ENCODE measurements at places on chromosomes 5 and 9.

DNA sequence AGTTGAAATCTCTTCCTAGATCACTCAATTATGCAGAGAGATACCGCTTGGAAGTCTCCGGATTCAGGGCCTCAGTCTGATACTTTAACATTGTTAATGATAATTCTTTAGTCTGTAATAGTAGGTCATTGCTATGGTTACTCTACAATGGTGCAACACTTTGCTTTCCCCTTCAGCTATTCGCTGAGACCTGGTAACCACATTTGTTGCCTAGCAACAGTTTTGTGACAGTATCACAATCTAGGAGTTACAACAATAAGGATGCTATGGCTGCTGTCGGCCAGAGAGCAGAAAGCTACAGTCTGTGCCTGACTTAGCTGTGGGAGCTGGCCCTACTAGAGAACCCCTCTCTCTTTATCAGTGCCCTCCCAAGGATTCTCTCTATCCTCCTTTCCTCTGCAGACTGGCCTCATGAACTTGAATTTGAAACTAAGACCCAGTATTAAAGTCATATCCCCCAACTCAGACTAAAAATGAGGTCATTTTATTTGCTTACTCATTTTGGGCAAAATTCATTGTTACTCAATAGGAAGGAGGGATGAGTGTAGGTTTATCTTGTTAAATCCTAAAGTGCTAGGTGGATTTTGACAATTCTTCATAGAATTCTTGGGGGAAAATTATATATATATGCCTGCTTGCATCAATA, 39.3 kb downstream of the NR2F1 start:
- DNase-seq: no peak

DNA sequence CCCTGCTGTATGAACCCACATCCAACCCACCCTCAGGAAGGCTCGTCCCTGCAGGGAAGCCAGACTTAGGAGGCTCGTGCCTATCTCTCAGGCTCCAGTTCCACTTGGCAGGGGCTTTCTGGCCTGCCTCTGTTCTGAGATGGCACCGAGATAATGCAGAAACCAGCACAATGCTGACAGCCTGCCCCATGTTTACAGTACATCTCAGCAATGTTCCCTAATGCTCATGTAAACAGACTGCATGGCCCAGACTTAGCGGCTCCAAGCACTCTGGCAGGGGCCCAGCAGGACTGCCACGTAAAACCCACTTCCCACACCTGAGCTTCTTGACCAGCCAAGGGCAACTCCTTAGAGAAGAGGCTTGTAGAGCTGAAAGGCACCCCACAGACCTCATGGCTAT, 499.5 kb upstream of the BRINP1 start:
- no peak for DNase-seq

- peak; percentile 48 for DNase-seq
Measured at GRCh38 chr5:142356716-142357468, 32.1 kb upstream of the SPRY4 start.

- no peak for DNase-seq
Measured at GRCh38 chr9:35254237-35254636, 92.4 kb downstream of the UNC13B start.

DNA sequence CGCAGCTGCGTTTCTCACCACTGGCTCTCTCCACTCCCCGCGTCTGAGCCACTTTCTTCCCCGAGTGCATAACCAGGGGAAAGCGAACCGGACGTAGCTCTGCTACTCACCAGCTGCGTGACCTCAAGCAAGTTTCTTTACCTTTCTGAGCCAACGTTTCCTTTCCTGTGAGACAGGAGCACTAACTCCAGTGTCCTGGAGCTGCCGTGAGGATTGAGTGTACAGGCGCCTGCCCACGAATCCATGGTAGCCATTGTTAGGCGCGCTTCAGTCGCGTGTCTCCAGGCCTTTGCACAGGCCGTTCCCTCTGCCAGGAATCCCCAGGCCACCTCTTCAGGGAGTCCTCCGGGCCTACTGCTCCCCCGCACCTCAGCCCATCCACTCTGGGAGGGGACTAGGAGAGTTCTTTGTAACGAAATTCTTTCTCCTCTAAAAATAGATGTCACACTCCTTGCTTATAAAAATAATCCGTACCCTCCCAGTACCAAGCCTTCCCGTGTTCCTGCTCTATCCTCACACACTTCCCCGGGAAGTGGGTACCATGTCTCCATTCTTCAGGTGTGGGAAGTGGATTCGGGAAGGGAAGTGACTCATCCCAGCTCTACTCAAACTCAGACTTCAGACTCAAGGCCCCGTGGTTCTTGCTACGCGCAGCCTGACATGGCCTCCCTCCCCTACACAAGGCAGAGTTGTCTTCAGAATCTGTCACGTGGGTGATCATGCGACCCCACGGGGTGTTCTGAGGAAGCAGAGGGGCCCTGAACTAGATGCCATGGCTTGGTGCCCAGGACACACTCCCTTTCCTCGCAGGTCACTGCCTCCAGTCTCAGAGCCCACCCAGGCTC, 16.1 kb upstream of the CRB2 start:
- DNase-seq: peak; percentile 15

DNA sequence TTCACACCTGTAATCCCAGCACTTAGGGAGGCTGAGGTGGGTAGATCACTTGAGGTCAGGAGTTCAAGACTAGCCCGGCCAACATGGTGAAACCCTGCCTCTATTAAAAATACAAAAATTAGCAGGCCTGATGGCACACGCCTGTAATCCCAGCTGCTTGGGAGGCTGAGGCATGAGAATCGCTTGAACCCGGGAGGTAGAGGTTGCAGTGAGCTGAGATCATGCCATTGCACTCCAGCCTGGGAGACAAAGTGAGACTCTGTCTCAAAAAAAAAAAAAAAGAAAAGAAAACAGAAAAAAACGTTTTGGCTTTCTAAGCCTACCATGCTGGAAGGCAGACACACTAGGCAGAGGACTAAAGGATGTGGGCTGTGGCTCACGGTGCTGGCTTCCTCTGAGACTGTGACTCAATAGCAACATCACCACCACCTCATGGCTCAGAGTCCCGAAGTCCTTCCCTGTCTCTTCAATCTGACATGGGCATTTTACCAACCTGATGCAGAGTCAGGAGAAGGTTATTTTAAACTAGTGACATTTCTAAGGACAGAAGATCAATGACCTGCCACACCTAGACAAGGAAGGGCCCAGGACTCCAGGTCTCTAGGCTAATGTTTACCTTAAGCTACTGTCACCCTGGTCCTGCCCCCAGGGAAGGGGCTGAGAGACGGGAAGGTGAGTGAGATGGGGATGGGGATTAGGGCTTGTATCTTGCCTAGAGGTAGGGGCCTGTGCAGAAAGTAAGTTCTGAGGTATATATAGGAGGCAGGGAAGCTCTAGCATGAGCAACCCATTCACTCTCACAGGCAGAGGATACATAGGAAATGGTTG, 3.7 kb downstream of the ECSCR start:
- no peak for DNase-seq

DNA sequence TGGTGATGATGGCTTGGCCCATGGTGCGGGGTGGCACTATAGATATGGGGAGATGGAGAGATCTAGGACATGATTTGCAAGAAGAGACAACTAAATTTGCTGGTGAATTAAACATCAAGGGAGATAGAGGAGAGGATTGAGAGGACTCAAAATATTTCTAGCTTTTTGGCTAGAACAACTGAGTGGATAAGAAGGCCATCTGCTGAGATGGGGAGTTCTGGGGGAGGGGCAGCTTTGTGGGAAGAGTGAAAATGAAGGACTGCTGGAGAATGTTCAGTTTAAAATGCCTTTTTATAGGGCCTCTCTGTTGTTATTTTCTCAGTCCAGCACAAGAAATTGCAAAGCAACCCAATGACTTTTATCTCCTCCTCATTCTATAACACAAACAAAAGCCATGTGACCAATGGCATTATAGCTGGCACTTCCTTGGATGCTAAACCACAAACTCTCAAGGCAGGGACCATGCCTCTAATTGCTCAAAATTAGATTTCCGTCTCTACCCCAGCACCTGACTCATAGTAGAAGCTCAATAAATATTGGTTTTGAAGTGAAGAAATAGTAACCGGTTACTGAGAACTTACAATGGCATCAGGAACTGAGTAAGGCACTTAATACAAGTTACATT, 29.8 kb downstream of the JAKMIP2 start:
- DNase-seq: no peak

GRCh38 chr9:131349522-131349880, 44.4 kb upstream of the PRRC2B start:
- DNase-seq: no peak

GRCh38 chr9:97831843-97832636, 21.0 kb upstream of the FOXE1 start:
- DNase-seq: no peak

- DNase-seq: no peak
Measured at GRCh38 chr9:93108291-93109041, 12.4 kb downstream of the CARD19 start.

DNA sequence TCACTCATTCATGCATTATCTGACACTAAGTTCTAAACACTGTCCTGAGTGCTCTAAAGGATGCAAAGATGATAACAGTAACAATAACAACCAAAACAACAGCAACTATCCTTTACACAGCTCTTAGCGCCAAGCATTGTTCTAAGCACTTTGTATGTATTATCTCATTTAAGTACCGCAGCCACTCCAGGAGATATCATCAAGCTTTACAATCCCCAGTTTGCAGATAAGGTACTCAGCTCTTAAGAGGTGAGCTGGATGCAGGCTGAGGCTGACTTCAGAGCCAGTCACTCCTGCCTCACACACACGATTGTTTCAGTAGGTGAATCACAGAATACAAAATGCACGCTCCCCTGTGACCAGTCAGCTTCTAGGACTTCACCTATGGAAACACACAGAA, 141.8 kb downstream of the PAX5 start:
- DNase-seq: no peak

GRCh38 chr9:3170819-3171218, 326.9 kb upstream of the PUM3 start:
- no peak for DNase-seq

DNA sequence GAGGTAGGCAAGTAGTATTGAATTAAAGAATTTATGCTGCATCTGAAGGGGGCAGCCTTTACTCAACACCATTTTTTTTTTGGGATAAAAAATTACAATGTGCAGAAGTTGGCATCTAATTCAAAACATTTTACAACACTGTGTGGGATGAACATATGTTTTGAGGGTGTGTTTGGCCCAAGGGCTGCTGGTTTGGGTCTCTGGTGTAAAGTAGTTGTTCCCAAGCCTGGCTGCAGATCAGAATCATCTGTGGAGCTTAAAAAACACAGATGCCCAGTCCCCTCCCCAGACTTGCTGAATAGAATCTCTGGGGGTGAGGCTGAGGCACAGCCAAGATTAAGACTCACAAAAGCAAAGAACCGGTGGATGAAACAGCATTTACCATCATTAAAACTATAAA, 33.0 kb upstream of the PDZD2 start:
- no peak for DNase-seq

- no peak for DNase-seq
Measured at GRCh38 chr5:125595095-125595494, 828.1 kb upstream of the GRAMD2B start.

DNA sequence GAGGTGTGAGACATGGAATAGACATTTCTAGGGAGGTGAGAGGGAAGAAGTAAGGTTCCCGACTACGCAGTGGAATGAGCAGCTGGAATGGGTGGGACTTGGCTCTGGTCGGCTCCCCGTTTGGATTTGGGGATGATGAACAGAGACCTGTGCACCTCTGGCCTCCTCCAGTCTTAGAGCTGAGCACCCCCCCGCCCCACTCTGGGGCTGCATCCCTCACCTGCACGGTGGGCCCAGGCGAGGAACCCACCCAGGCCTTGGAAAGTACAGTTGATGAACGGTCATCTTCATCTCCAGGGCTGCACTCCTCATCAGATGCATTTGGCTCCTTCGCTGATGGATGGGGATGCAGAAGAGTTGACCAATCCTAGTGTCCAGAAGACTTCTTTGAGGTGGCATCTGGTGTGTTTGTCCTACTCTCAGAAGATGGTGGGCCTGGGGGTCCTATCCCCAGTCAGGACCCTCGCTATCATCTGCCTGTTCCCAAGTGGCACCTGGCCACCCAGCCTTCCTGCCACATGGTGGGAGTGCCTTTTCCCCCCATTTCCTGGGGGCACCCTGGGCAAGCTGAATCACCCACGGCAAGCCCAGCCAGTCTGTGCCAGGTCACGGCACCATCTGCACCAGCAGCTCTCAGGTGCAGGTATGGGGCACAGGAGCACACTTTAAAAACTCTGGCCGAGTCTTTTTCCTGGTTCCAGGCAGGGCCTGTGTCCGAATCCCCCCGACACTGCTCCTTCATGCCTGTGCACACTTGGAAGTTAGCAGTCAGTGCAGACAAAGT, 70.5 kb downstream of the GTF3C4 start:
- DNase-seq: no peak

DNA sequence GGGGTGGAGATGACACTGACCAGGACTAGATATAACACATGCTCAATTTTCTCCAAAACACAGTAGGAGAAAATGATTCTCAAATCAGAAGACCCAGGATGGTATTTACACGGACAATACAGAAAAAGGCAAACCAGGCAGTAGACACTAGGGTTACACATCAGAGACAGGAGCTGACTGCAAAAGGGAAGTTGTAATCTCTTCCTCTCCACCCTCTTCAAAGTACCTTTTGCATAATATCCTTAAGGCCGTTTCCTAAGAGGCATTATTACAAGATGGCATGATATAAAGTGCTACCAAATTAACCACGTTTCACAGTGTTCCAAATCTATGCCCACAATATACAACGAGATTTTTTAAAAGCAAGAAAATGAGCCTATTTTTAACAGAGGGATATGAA, 39.2 kb downstream of the YIPF5 start:
- no peak for DNase-seq

- no peak for DNase-seq
Measured at GRCh38 chr5:135088911-135089310, 54.9 kb upstream of the PITX1 start.

- DNase-seq: no peak
Measured at GRCh38 chr5:7398596-7399280, 2.8 kb downstream of the ADCY2 start.

DNA sequence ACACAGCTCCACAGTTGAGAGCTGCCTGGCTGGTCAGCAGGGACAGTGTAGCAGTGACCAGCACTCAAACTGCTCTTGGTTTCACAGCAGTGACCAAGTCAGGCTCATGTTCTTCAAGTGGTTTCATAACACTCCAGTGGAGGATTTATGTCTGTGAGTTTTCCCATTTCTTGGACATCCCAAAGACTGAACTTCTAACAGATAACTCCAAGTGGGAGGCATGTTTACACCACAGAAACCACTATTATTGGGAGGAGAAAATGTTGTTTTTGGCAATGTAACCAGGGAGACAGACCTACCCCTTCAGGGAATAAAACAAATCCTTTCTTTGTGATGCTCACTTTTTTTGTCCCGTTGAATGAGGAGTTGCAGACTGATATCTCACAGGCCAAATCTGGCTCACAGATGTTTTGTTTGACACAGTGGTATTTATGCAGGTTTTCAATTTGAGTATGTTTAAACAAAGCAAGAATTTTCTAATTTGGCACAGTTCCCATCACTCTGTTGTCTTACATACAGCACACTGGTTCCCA, 141.5 kb downstream of the RMI1 start:
- DNase-seq: no peak

- DNase-seq: no peak
Measured at GRCh38 chr5:153525536-153525935, 35.1 kb downstream of the GRIA1 start.

Measured in C1 segment of cervical spinal cord (tissue), 14 donors.